Lung microvascular endothelial cell (primary cell): ENCODE measurements at places on chromosomes 3 and 15. TPM values are rescaled to one million over a fixed set of nuclear protein-coding genes. Genes with fewer than 3 reads are reported as not detected.

The CEP19 gene
- 3.7 and 5.6 TPM in 2 replicates for total RNA-seq

The RBP2 gene
- not detected in 2 replicates for total RNA-seq

The EXD1 gene
- total RNA-seq: not detected in 2 replicates

The CELF6 gene
- 0.20 TPM in 1 of 2 replicates, not detected in the other for total RNA-seq

The SNTN gene
- not detected in 2 replicates for total RNA-seq

The SHC4 gene
- under 0.01 and 0.22 TPM in 2 replicates for total RNA-seq

The SNX1 gene
- total RNA-seq: 24.6 and 32.5 TPM in 2 replicates

The MRAS gene
- 5.9 and 10.1 TPM in 2 replicates for total RNA-seq

The ZNF80 gene
- total RNA-seq: not detected in 2 replicates

The TICRR gene
- total RNA-seq: 0.40 and 1.5 TPM in 2 replicates

The SEMA3G gene
- total RNA-seq: 12.9 and 30.5 TPM in 2 replicates

The NEO1 gene
- 2.2 and 44.6 TPM in 2 replicates for total RNA-seq

The ECE2 gene
- total RNA-seq: not detected in 2 replicates

The PLSCR5 gene
- not detected in 2 replicates for total RNA-seq

The MAGEL2 gene
- total RNA-seq: under 0.01 TPM in 1 of 2 replicates, not detected in the other

The TMCO5A gene
- total RNA-seq: not detected in 2 replicates

The NUP210 gene
- total RNA-seq: 0.20 and 0.22 TPM in 2 replicates

The TRIM42 gene
- total RNA-seq: not detected in 2 replicates

The RHOV gene
- total RNA-seq: not detected in 2 replicates

The NR2C2 gene
- total RNA-seq: 13.5 and 19.6 TPM in 2 replicates

The XCR1 gene
- not detected in 2 replicates for total RNA-seq

The TMEM108 gene
- not detected in 2 replicates for total RNA-seq

The GCNT3 gene
- not detected in 2 replicates for total RNA-seq

The KAT2B gene
- total RNA-seq: 7.2 and 21.8 TPM in 2 replicates

The SLC28A2 gene
- not detected in 2 replicates for total RNA-seq

The PLSCR2 gene
- not detected in 2 replicates for total RNA-seq

The ITPR1 gene
- 13.9 and 22.6 TPM in 2 replicates for total RNA-seq

The LDHAL6B gene
- not detected in 2 replicates for total RNA-seq

The ACTC1 gene
- not detected in 2 replicates for total RNA-seq

The CA12 gene
- 0.22 and 0.40 TPM in 2 replicates for total RNA-seq

The ARGFX gene
- not detected in 2 replicates for total RNA-seq

The KCNH8 gene
- not detected in 2 replicates for total RNA-seq

The C3orf80 gene
- under 0.01 TPM in 1 of 2 replicates, not detected in the other for total RNA-seq

The HIGD2B gene
- total RNA-seq: under 0.01 TPM in 1 of 2 replicates, not detected in the other

The NPAP1 gene
- total RNA-seq: not detected in 2 replicates

The POPDC2 gene
- 0.22 and 0.40 TPM in 2 replicates for total RNA-seq

The PDZRN3 gene
- total RNA-seq: under 0.01 TPM in 1 of 2 replicates, not detected in the other

The TAGLN3 gene
- total RNA-seq: not detected in 2 replicates

The DTWD1 gene
- total RNA-seq: 10.7 and 12.1 TPM in 2 replicates

The LNP1 gene
- 0.44 and 0.60 TPM in 2 replicates for total RNA-seq
